Mesothelial cell of epicardium (in vitro differentiated cells): ENCODE measurements at places on chromosomes 12 and 14. TPM values are rescaled to one million over a fixed set of nuclear protein-coding genes. Genes with fewer than 3 reads are reported as not detected.

The P2RX2 gene
- 7.3 to 8.7 TPM (median 8.6 TPM) in 3 replicates for total RNA-seq

The MYO1H gene
- not detected in 3 replicates for total RNA-seq

The GPR65 gene
- not detected in 3 replicates for total RNA-seq

DNA sequence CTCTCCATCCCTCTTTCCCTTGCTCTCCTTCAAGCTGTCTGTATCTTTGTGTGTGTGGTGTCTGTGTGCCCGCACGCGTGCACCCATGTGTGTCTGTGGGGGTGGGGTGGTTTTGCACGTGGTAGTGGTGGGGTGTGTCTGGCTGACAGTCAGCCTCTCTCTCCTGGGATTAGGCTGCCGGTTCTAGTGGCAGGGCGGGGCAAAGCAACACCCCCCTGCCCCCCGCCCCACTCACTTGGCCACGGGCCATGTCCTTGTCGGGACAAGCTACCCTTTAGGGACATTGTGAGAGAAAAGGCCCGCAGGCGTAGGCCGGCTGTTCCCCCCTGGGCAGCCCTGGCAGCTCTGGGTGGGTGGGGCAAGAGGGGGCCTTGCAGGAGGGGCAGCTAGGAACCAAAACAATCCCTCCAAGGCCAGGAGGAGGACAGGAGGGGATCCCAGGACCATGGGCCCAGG, 182.6 kb downstream of the ALG10 start:
- no peak for DNase-seq

The LMNTD1 gene
- 0.54 TPM in 1 of 3 replicates, not detected in the others for total RNA-seq

The TRIM9 gene
- total RNA-seq, result 8.4 to 11.3 TPM (median 8.9 TPM) in 3 replicates

GRCh38 chr12:6104027-6104426, 20.4 kb downstream of the VWF start:
- DNase-seq, result no peak

DNA sequence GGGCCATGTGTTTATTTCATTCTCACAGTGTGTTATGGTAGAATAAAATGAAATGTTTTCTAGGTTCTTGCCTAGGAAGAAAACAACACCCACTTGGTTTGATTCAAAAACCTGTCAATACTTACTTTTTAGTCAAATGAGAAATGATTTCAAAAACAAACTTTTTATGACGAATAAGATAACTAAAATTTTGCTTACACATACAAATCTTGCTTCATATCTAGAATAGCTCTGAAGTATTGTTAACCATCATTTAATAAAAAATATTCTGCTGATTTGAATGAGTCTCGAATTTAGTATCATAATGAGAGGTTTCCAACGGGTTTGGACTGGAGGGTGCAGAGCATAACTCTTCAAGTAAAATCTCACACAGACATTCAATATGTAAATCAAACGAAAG, 23.2 kb downstream of the SLCO1C1 start:
- DNase-seq, result no peak
